Activated CD8-positive, alpha-beta memory T cell treated with anti-CD3 and anti-CD28 coated beads for 24 hours (primary cell): ENCODE measurements at places on chromosomes 11 and 22.

DNA sequence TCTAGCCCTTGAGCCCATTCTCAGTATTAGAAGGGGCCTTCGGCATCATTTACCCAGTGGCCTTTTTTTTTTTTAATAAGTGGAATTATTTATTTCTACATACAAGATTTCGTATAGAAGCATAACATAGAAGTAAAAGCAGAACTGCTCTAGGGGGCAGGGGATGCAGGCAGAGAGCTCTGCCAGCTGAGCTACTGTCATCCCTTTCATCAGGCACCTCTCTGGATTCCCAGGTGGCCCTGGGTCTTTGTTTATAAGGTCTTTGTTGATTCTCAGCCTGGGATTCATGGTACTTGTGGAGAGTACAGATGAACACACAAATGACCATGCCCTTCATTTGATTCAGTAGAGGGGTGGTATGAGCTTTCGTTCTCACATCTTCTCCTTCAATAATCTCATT is 66.4 kb downstream of the GAB2 start:
- DNase-seq: no peak

DNA sequence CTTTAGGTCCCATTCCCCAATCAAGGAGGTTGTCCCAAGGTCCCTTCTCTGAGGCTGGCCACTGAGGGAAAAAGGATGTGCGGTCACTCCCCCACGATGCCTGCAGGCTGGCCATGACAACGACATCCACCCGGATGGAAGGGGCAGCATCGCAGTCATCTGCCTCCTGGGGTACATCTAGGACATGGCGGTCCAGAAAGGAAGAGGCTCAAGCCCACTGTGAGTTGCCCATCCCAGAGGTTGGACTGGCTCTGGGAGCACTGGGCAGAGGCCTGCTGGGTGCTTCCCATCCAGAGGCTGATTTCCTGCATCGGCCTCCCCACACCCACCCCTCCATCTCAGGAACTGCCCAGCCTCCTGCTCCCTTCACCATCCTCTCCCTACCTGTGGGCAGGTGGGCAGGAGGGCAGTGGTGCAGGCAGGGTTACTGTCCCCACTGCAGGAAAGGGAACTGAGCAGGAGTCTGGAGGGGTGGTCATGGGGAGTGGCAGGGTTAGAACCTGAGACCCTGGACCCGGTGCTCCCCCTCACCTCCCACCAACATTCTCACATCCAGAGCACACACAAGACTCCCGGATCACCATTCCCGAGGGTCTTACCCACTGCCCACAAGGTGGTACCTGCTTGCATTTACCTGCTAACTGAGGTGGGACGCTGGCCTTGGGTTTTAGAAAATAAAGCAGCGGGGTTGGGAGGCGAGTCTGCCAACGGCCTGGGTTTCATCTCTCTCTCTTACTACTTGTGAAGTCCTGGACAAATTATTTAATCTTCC is 4.4 kb downstream of the RCE1 start:
- no peak for DNase-seq

DNA sequence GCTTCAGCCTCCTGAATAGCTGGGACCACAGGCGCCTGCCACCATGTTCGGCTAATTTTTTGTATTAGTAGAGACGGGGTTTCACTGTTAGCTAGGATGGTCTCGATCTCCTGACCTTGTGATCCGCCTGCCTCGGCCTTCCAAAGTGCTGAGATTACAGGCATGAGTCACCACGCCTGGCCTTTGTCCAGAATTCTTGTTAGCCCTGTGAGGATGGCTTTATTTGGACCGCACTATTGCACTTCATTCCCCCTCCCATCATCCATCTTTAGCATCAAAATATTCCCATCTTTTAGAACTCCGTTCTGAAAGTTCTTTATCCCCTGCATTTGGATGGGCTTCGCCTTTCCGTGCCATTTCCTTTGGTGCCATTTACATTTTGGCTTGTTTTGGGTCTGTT is 2.6 kb downstream of the SAMM50 start:
- DNase-seq: no peak

DNA sequence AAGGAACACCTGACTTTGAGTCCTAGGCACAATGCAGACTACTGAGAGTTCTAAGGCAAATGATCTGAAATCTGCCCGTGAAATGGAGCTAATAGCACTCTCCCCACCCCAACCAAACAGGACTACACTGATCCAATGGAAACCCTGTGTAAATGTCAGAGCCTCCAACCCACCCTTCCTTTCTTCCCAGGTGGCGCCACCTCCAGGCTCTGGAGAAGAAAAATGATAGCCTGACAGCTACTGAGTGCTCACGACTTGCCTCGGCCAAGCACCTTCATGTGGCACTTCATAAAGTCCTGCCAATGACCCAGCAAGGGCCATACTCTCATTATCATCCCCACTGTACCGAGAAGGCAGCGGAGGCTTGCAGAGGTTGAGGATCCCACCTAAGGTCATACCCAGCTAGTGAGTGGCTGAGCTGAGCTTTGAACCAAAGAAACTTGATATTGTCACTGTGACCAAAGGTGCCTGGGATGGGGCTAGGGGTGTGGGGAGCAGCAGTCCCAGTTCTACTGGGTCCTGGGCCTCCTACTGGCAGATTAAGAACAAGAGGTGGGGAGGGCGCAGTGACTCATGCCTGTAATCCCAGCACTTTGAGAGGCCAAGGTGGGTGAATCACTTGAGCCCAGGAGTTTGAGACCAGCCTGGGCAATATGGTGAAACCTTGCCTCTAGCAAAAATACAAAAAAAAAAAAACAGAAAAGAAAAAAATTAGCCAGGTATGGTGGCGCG is 20.5 kb downstream of the TST start:
- DNase-seq: no peak

DNA sequence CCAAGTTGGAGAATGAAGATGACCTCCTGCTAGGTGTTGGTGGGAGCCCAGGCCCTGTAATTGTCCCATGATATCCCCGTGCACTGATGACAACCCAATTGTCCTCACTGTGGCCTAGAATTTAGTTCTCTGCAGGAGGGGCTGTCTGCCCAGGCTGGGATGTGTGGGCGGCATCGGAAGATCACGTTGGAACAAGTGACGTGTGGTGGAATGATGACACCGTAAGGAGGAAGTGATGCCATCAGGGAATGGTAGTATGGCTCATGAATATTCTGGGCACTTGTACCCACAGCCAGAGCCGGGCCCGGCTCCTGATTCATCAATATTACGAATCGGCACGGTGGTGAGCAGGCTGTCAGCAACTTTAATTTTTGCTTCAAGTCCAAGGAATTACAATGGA is 111.6 kb downstream of the MIAT start:
- no peak for DNase-seq

DNA sequence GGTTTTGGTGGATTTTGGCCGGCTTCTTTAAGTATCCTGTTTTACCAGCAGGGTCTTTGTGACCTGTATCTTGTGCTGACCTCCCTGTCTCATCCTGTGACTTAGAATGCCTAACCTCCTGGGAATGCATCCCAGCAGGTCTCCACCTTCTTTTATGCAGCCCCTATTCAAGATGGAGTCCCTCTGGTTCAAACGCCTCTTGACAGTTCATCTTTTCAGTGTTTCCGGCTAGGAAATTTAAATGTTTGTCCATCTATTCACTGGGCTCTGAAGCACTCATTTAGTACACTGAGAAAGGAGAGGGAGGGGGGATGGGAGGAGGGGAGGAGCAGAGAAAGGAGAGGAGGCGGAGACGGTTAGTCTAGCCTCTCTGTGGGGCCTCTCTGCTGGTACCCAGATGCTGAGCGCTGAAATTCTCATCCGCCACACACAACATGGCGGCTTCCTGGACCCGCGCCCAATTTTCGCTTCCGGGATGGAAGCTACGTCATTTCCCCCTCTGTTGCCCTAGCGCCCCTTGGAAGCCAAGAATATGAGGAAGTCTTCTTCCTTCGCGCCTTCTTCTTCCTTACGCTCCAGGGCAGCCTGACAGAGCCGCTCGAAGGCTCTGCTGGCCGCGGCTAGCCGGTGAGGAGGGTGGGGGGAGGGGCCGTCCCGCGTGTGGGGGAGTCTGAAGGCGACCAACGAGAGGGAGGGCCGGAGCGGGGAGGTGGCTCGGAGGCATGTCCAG is 69.0 kb upstream of the SYT13 start:
- DNase-seq: peak; percentile 95

GRCh38 chr11:7927635-7928034 is 3.4 kb downstream of the OR10A6 start:
- DNase-seq: no peak

DNA sequence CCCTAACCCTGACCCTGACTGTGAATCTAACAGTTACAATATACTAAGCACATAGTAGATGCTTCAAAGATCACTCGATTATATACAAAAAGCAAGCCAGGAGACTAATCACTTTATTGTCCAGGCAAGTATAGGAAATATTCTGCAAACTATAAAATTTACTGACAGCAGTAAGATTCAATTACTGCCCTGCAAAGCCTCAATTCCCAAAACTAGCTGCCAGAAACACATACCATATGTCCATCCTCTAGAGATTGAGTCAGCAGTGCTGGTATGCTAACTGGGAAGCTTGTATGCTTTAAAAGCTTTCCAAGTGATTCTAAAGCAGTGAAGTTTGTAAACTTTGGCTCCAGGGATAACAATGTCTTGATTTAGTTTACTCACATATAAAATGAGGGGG is 26.1 kb downstream of the CSTF3 start:
- DNase-seq: no peak

- DNase-seq: no peak
These were observed 40.2 kb upstream of the CFAP300 start for GRCh38 chr11:102006835-102007566.

- DNase-seq: no peak
These were observed 26.5 kb downstream of the CTTN start for GRCh38 chr11:70424765-70425344.
